ENCODE measurements at places on chromosomes 6 and 20.

- DNase-seq = no peak
Measured at GRCh38 chr6:42168650-42169049, 4.5 kb upstream of the GUCA1A start.

DNA sequence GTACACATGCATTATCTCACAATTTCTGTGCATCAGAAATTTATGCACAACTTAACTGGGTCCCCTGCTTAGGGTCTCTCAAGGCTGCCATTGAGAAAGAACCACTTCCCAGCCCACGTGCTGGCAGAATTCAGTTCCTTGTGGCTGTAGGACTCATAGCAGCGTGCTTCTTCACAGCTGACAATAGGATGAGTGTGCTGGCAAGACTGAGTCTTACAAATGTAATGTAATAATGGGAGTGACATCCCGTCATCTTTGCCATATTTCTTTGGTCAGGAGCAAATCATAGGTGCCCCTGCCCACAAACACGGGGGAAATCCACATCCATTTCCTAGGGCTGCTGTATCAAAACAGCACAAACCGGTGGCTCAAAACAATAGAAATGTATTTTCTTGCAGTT is 77.4 kb downstream of the FIG4 start:
- DNase-seq = no peak

DNA sequence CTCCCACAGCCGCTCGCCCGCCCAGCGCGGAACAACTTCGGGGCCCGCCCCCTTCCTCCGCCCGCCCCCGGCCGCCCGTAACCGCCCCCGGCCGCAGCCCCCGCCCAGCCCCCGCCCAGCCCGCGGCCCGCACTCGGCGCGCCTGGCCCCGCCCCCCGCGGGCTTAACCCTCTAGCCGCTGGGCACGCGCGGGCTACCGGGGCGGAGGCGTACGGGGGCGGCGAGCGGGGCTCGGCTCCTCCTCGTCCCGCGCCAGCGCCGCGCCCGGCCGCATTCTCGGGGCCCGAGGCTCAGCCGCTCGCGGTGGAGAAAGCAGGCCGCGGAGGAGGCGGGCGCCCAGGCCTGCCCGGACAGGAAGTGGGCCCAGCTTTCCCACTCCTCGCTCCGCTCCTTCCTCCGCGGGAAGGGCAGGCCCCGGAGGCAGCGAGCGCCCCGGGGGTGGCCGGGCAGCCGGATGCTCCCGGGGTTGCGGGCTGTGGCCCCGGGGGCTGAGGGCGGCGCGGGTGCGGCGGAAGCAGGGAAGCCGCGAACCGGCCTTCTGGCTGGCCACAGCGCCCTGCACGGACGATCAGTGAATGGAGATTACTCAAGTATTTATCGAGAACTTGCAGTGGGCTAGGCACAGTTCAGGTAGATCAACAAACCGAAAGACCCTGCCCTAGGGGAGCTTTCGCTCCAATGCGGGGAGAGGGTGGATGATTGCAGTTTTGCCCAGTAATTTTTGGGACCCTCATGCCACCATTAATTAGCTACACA is at the start of gene TRAM2:
Gene TRAM2 (minus strand): TSS at position 39 of the 756 bp plus-strand sequence. CDS start 145 bp downstream, outside the sequence.
- peak; percentile 88 for DNase-seq

GRCh38 chr6:150987371-150987828 is 121.9 kb downstream of the MTHFD1L start:
- DNase-seq = no peak

DNA sequence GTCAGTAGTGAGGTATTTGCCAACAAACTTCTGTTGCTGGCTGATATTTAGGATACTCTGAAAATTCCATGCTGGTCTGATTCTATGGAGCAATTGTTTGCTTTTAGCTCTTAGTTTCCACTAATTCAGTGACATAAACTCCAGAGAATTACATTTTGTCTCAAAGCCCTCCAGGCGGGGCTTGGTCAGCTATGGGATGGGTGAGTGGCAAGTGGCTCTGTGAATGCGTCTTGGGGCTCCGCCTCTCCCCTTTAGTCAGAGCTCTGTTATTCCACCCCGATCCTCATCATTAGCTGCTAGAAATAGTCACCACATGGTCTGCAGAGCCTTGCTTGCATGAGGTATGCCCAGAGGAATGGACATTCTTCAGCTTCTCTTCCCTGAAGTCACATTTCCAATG is 540.6 kb downstream of the QKI start:
- no peak for DNase-seq

DNA sequence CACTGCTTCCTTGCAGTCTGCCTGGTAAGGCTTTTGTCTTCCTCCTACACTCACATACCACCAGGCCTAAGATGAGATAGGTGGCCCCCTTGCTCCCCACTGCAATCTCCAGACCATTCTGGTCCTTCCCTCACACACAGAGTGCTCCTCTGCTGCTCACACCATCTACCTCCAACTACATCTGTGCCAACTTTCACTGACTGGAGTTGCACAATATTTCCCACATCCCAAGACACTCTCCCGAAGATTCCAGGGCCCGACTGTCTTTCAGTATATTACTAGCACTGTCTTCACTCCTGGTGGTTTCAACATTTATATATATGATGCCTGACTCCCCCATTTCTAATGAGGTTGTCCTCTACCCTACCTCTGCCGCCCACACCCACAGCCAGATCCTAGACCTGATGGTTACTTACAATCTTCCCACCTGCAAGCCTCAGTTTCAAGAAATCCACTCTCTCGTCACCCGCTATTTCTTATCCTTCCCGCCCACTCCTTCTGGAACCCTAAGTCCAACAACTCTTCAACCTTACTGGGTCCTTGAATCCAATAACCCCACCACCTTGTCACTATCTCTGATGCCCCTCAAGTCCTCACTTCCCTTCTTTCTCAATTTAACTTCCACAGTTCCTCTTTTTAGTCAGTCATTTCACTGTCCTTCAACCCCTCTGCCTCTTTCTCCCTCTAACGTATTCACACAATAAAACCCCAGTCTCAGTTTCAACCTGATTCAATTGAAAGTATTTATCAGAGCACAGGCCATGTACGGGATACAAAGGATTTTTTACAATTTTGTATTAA is 21.6 kb downstream of the RALGAPA2 start:
- no peak for DNase-seq

DNA sequence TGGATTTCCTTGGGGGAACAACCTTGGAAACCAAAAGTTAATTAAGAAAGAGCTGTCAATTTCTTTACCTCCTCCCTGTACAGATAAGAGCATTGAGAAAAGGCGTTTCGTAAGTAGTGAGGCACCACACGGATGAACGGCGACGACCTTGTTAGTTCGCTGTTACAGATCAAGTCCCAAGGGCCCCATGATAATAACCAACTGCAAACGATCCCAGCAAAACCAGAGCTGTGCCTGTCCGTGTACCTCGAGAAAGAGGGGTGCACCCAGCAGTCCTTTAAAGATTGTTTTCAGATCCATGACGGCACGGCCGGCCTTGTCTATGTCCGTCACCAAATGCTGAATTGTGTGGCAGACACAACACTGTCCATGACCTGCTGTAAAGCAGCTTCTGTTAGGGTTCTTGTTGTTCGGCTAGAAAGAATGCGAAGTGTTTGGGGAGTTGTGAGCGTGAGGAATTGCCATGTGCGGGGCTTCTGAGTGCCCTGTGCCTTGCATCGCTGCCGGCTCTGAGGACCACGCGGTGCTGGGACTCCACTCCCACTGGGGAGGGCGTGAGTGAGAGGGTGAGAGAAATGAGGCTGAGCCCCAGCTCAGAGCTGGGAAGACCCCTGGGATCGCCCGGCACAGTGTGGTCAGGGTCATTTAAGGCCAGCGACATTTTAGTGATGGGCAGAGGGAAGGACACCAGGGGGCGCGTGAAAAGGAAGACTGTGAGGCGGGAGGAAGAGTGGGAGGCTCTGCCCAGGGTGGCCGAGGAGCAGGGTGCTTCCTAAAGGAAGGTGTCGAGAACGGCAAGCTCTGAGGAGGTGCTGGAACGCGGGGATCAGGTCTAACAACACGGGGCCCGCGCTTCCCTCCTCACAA is 136.8 kb upstream of the RPS6KA2 start:
- DNase-seq = no peak

GRCh38 chr20:40680161-40680959 is 8.7 kb downstream of the MAFB start:
- no peak for DNase-seq

- no peak for DNase-seq
Measured at GRCh38 chr6:43737272-43738081, 32.5 kb upstream of the VEGFA start.

- no peak for DNase-seq
Measured at GRCh38 chr20:24001712-24002405, 13.3 kb upstream of the GGTLC1 start.
